ENCODE measurements at places on chromosomes 7 and 10.

DNA sequence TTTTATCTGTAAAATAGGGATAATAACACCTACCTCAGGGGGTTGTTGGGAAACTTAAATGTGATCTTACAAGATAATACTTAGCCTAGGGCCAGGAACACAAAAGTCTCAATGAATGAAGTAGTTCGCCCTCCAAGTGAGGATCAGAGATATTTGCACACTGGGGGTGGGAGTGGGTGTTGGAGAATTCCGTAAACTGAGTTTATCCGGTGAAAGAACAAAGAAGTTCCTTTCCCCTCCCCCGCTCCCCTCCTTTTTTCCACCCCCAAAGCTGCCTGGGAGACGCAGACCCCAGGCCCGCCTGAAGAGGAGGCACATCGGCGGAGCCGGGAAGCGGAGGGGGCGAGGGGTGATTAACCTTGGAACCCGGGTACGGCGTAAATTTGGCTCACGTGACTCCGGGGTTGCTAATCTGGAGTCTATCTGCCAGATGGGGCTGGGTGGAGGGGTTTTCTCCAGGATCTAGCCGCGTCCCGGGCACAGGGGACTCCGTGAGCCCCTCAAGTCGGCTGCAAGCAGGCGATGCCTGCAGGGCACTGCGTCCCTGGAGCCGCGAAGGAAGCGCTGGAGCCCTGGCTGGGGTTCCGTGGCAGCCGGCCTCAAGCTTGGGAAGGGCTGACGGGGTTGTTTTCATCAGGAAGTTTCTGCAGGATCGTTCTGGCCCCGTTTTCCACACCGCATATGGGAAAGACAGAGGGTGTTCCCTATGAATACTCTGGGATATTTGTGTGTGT, 1.4 kb upstream of the PODXL start:
- peak overlapping the region; percentile 77 for H3K4me3 ChIP-seq
- H3K4me1 ChIP-seq = no peaks in the 10 kb centered on the region
- no peaks in the 10 kb centered on the region for H3K27me3 ChIP-seq
- H3K27ac ChIP-seq = peak overlapping the region; percentile 48
- DNase-seq = no peak

DNA sequence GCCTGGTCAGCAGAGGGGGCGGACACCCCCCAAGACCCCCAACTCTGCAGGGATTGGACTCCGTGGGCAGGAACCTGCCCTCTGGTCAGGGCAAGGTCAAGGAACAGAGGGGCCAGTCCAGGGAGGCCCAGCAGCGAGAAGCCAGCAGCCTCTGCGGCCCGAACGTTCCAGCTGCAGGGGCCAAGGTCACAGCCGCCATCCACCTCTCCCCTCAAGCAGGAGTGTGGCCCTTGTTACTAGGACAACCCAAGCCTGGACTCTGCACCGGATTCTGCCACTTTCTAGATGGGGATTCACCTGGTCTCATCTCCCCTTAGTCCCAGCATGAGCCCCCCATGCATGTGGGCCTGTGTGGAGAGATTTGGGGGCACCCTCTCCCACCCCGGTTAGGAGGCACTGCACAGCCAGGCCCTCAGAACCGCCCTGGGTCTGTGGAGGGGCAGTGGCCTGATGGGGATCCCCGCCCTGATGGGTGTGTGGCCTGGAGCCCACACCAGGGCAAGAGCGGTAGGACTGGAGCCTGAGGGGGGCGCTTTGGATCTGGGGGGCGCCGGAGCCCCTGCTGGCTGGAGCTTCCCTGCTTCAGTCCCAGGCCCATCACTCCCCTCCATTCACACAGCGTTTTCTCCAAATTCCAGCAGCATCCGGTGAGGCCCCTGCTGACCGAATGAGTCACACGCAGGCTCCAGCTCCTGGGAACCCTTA, 18.1 kb downstream of the ADGRA1 start:
- no peak for DNase-seq
- H3K27ac ChIP-seq = no peak overlapping the region
- H3K36me3 ChIP-seq = no peaks in the 10 kb centered on the region

DNA sequence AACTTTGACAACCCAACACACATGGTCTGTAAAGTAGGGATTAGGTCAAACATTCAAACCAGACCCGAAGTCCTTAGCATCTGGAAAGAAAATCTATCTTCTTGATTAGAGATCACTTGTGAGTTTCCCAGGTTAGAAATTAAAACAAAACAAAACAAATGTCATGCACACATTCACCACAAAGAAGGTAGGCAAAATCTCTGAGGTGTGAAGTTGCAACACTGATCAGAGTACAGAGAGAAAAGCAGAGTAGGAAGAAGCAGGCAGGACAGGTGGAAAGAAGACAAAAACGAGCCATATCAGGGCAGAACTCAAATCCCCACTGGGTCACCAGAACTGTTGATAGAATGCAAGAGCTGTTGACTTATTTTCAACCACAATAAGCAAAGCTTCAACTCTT, 102.8 kb upstream of the THSD7A start:
- H3K27ac ChIP-seq = no peak overlapping the region
- H3K4me3 ChIP-seq = no peak overlapping the region
- no peaks in the 10 kb centered on the region for H3K36me3 ChIP-seq
- no peaks in the 10 kb centered on the region for H3K4me1 ChIP-seq
- no peaks in the 10 kb centered on the region for H3K27me3 ChIP-seq

DNA sequence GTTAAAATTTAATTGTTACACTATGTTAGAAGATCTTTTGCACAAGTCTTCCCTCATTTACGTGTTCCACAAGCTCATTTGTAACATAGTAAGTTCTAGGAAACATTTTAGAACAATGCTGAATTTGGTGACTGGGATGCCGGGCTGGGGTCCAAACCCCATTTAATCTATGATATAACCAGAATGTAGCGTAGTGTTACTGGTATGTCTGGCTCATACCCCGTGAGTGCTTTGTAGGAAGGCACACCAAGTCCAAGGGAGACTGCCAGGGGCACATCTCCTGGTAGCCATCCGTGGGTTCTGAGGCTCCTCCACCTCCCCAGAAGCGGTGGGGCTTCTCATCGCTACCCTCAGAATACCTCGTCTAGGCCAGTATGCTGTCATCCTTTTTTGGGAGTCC, 21.3 kb upstream of the TMEM236 start:
- H3K36me3 ChIP-seq = no peaks in the 10 kb centered on the region
- H3K4me3 ChIP-seq = no peak overlapping the region
- H3K27ac ChIP-seq = peak overlapping the region; percentile 38
- peaks cover 12% of the 10 kb centered on the region for H3K4me1 ChIP-seq

Data from right atrium auricular region (tissue), 2 donors.